Stimulated activated CD4-positive, alpha-beta T cell treated with anti-CD3 and anti-CD28 coated beads, Interleukin-15, amount 100 ng/mL, for 48 hours (primary cell): ENCODE measurements at places on chromosomes 4 and X.

DNA sequence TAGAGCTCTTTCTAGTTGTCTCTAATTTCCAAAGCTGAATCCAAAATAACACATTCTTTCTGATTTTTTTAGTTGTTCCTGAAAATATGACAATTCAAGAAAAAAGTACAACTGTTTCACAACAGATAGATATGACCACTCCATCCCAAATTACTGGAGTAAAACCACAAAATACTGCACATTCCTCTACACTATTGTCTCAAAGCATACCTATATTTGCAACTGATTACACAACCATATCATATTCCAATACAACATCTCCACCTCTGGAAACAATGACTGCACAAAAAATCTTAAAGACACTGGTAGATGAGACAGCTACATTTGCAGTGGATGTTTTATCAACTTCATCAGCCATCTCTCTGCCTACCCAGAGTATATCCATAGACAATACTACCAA is 43.6 kb downstream of the ADGRG4 start:
- DNase-seq: no peak

DNA sequence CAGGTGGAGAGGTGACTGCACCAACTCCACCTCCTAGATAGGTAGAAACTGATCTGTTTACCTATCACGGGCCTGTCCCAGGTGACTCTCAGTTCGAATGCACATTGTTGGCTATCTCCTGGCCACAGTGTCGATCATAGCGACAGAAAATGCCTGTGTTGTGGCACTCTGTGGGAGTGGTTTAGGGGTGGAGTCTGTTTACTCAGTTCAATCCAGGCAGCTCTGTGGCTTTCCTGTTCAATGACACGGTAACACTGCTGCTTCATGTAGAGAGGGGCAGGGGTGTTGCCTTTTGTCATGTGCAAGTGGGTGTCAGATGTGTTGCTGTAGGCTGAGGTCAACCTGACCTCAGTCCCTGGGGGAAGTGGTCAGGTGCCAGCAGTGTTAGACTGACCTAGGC is 1602.4 kb downstream of the TECRL start:
- DNase-seq: no peak

- DNase-seq: no peak
Observed at GRCh38 chr4:136124251-136124745, 1408.0 kb downstream of the PCDH18 start.

GRCh38 chrX:133375615-133376340 is 39.5 kb downstream of the GPC4 start:
- no peak for DNase-seq

DNA sequence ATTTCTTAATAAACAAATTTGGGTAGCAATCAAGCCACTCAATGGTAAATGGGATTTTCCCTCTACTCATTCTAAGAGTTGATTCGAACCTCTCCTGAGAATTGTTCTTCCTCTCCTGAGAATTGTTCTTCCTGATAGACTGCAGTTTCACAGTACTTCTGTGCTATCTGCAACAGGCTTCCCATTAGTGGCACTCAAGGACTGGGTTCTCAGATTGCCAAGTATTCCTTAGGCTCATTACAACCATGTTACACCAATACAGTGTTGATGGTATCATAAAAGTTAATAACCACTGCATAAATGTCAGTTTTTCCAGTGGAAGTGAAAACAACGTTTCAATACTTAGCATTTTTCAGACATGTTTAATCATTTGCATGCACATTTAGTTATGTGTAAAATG is 201.6 kb downstream of the FRMPD4 start:
- DNase-seq: no peak

GRCh38 chrX:55758033-55758432 is 40.5 kb downstream of the RRAGB start:
- DNase-seq: no peak

DNA sequence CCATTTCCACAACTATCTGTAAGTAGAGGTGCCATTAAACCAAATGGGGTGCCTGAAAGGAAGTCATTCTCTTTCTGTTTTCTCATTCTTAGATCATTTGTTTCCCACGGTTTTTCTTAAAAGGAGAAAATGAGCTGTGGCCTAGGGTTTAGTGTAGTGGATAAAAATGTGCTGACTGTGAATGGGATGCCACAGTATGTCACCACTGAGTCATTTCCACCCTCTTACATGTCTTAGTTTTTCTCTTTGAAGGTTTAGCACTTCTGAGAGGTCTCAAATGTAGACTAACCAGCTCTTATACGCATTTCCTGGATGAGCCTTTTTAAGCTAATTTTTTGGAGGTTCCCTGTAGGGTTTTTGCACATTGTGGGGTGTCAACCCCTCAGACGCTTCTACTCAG is 244.5 kb upstream of the SPANXN1 start:
- no peak for DNase-seq

- DNase-seq: no peak
Observed at GRCh38 chr4:178293601-178294000, 851.4 kb upstream of the AGA start.

DNA sequence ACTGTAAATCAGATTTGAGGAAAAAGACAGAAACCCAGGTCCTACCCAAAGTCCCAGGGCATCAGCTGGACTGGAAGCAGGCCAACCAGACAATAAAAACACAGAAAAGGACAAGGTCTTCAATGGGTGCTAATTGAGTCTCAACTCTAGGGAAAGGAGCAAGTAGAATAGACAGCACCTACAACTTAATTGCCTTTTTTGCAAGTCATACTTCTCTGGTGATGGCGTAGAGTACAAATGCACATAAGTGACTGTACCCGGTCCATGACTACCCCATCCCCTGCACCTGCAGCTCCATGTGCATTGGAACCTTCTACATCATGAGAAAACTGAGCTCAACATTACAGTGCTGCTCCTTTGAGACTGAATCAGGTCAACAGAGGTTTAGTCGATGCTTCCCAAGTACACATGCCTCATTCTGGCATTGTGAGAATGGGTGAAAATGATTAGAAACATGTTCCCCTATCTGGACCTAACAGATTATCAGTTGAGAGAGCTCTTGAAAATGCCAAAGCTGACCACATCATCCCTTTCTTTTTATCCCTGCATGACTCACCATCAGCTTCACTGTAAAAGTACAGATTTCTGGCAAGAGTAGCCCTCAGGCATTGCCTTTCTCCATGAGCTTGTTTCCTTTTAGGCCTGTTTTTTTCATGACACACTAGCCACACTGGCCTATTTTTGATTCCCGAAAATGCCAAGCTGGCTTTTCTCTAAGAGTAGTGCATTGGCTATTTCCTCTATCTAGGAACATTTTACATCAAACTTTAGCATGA is 298.3 kb downstream of the HS3ST1 start:
- DNase-seq: no peak

GRCh38 chrX:129679901-129680300 is 25.1 kb upstream of the APLN start:
- DNase-seq: no peak

DNA sequence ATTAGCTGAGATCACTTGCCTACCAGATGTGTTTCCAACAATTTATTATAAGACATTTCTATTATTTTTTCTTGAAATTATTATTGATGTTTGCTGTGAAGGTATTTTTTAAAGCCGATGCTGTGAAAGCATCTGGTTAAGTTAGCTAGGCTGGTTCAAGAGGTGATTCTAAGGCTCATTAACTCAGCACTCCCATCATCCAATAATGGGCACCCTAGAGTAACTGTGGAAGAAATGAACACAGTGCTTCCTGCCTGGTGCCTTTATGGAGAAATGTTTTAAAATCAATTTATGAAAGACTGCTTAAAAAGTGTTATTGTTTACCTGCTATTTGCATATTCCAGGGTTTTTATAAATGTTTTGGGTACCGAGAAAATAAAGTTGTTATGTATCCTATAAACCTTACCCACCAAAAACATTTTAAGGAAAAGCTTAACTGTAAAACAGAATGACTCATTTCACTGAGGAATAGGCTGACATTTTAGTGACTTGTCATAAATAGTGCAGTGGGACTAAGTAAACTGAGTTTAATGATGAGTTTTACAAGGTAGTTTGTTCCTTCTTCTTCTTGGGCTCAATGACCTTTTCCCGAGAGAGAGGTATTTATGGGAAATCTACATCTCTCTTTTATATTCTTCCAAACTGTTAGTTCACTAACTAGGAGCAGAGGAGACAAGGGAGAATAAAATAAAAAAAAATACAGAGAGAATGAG is 310.0 kb upstream of the AADAT start:
- no peak for DNase-seq
